ENCODE measurements at places on chromosomes 1 and 21. TPM values are rescaled to one million over a fixed set of nuclear protein-coding genes. Genes with fewer than 3 reads are reported as not detected.

The RHOC gene
- 227 TPM for polyA plus RNA-seq

The CNR2 gene
- polyA plus RNA-seq: 1.8 TPM

The AGMAT gene
- 4.2 TPM for polyA plus RNA-seq

The TRPM2 gene
- polyA plus RNA-seq: 9.4 TPM

The ATP1A4 gene
- 0.62 TPM for polyA plus RNA-seq

The ODF2L gene
- 131 TPM for polyA plus RNA-seq

The ERO1B gene
- 14.2 TPM for polyA plus RNA-seq

The ASB17 gene
- polyA plus RNA-seq: 0.07 TPM

The ZNF695 gene
- 0.48 TPM for polyA plus RNA-seq

The PADI3 gene
- polyA plus RNA-seq: 0.27 TPM

The GJA4 gene
- polyA plus RNA-seq: 10.0 TPM

The FAM72D gene
- polyA plus RNA-seq: 2.0 TPM

The SLAMF1 gene
- 115 TPM for polyA plus RNA-seq

The MRPL39 gene
- 30.9 TPM for polyA plus RNA-seq

The SPATA21 gene
- 0.25 TPM for polyA plus RNA-seq

The CYP4Z1 gene
- polyA plus RNA-seq: 1.7 TPM

The MYOG gene
- 4.7 TPM for polyA plus RNA-seq

The SMIM11 gene
- 10.6 TPM for polyA plus RNA-seq

The MPL gene
- 0.02 TPM for polyA plus RNA-seq

The RTCA gene
- 35.3 TPM for polyA plus RNA-seq

The HMCN1 gene
- 0.50 TPM for polyA plus RNA-seq

The PRDM16 gene
- 0.55 TPM for polyA plus RNA-seq

The C1orf141 gene
- 0.05 TPM for polyA plus RNA-seq

The CA6 gene
- 0.37 TPM for polyA plus RNA-seq

The FCER1G gene
- 262 TPM for polyA plus RNA-seq

The ITLN2 gene
- polyA plus RNA-seq: 2.1 TPM

The COL8A2 gene
- 6.7 TPM for polyA plus RNA-seq

The COL16A1 gene
- 39.3 TPM for polyA plus RNA-seq

The FCRL3 gene
- polyA plus RNA-seq: 2.8 TPM

The BRINP2 gene
- 0.23 TPM for polyA plus RNA-seq

The STUM gene
- polyA plus RNA-seq: 1.0 TPM

The MAEL gene
- 0.57 TPM for polyA plus RNA-seq

The CFAP141 gene
- polyA plus RNA-seq: not detected

The WNT9A gene
- 2.9 TPM for polyA plus RNA-seq

The NUDT17 gene
- 6.0 TPM for polyA plus RNA-seq

The CFAP74 gene
- 0.16 TPM for polyA plus RNA-seq

The LRRC71 gene
- 0.11 TPM for polyA plus RNA-seq

The GIPC2 gene
- 1.3 TPM for polyA plus RNA-seq

The AJAP1 gene
- 0.16 TPM for polyA plus RNA-seq

The NKAIN1 gene
- polyA plus RNA-seq: 0.16 TPM

The TOR1AIP2 gene
- polyA plus RNA-seq: 13.8 TPM

The FAM72B gene
- 3.5 TPM for polyA plus RNA-seq

The HSD11B1 gene
- 0.55 TPM for polyA plus RNA-seq
